ENCODE measurements at places on chromosomes 7 and 10.

DNA sequence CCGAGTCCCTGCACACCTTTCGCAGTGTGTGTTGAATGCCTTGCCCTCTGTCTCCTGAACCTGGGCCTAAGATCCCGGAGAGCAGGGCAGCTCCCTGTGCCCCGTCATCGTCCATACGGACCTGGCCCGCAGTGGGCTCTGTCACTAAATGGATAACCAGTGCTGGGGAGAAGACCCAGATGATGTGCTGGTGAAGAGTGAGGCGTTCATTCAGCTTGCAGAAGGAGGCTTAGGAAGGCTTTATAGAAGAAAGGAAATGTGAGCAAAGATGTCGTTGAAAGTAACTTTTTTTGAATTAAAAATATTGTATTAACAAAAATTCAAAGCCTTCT is 34.4 kb downstream of the PFKFB3 start:
- DNase-seq: no peak

- DNase-seq: no peak
These were observed 23.2 kb downstream of the GPR141 start for GRCh38 chr7:37706804-37707203.

- no peak for DNase-seq
These were observed 252.7 kb upstream of the CDC14C start for GRCh38 chr7:48671656-48672055.

GRCh38 chr10:92972066-92972870 is 88.3 kb upstream of the CYP26C1 start:
- no peak for DNase-seq

GRCh38 chr10:34475274-34475646 is 339.8 kb downstream of the PARD3 start:
- no peak for DNase-seq

DNA sequence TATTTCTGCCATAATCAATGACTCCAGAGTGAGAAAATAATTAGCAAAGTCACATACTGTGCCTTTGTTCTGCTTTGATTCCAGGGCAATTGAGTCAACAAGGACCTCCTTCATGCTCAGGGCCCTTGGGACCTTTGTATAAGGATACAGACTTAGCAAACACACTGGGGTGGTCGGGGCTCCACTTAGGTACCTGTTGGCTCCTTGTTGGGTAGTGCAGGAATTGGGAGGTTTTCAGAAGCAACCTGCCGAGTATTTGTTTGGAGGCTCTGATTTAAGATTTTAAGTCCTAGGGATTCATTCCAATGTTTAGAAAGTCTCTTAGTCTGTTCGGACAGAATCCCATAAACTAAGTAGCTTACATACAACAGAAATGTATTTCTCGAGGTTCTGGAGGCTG is 3.0 kb downstream of the ADCK2 start:
- DNase-seq: no peak

DNA sequence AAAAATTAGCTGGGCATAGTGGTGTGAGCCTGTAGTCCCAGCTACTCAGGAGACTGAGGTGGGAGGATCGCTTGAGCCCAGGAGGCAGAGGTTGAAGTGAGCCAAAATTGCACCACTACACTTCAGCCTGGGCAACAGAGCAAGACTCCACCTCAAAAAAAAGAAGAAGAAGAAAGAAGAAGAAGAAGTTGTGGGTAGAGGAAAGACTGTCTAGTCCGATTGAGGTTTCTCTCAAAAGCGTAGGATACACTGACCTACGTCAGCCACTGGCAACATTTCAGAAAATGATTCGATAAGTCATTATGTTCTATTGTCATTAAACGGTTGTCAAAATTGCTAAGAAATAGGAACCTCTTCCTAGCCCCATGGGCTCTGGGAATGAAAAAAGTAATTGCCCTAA is 22.3 kb upstream of the RHBDD2 start:
- DNase-seq: no peak

DNA sequence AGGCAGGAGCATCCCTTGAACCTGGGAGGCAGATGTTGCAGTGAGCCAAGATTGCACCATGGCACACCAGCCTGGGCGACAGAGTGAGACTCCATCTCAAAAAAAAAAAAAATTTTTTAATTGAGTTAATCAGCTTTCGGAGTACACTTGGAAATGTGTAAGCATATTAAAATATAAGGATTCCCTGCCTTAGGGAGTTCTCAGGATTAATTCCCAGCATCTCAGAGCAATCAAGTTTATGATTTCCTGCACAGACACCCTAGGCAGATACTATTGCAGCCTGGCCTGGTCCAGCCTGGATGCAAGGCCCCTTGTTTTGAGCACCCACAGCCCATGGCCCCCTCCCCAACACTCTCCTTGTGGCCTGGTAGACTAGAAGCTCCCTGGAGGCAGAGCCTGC is 39.8 kb downstream of the GFRA1 start:
- no peak for DNase-seq

- no peak for DNase-seq
These were observed 455.7 kb upstream of the GALNT17 start for GRCh38 chr7:70676243-70676642.

DNA sequence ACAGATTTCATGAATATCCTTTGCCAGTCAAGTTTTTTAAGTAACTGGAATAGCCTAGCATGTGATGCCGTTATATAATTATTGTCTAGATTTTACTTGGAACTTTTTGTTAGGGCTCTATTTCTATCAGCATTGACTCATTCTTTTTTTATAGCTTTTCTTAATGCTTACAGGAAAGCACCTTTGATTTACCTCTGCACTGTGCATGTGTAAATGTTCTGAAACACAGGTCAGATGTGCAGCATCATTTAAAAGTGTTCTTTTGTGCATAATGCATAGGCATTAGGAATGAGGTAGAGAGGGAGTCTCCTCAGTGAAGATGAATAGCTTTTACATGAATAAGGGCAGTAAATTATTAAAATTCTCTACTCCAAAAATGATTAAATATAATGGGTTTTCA is 669.3 kb upstream of the MBL2 start:
- no peak for DNase-seq

DNA sequence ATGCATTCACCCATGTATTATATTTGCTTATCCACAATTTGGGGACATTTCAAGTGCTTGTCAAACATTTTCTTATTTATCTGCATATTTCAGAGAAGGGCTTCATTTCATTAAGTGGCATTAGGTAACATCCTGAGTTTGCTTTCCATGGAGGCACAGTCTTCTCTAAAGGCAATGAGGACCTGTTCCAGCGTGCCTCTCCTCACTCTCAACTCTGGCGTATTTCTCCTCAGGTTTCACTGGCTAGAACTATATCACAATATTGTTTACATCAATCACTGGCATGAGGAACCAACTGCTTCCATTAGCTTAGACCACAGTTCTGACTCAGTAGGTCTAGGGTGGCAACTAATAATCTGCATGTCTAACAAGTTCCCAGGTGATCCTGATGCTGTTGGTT is 177.2 kb downstream of the TAX1BP1 start:
- no peak for DNase-seq

DNA sequence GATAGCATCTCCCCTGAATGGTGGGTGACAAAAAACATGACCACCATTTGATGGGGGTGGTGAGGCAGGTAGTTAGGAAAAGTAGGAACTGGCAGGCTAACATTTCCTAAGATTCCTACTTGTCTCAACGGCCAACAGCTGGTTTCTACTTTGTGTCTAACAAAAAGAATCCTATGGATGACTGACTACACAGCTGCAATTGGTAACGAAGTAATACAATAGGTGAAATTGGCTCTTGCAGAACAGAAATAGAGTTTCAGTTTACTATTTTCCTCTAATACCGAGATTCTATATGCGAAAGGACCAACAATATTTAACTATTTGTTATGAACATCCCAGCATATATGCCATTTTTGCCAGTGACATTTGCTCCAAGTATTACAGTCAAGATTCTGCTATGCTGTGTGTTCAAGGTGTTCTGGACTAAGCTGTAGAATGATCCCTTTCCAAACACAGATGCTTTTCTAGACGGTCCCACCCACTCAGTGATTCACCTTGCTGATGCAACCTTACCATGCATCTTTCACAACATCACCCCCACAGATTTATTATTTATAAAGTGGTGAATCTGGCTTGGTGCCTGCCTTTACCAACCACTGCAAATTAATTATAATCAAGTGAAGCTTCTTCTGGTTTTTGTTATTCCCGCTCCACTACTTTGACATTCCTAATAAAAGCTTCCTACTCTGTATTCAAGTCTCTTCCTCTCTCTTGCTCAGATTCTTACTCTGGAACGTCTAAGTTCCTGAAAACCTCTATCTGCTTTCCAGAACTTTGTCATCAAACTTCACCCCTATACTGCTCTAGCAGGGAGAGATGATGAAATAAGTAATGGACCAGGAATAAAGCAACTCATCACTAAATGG is 16.8 kb downstream of the BBIP1 start:
- no peak for DNase-seq

GRCh38 chr7:105718511-105718925 is 137.2 kb upstream of the EFCAB10 start:
- DNase-seq: no peak

DNA sequence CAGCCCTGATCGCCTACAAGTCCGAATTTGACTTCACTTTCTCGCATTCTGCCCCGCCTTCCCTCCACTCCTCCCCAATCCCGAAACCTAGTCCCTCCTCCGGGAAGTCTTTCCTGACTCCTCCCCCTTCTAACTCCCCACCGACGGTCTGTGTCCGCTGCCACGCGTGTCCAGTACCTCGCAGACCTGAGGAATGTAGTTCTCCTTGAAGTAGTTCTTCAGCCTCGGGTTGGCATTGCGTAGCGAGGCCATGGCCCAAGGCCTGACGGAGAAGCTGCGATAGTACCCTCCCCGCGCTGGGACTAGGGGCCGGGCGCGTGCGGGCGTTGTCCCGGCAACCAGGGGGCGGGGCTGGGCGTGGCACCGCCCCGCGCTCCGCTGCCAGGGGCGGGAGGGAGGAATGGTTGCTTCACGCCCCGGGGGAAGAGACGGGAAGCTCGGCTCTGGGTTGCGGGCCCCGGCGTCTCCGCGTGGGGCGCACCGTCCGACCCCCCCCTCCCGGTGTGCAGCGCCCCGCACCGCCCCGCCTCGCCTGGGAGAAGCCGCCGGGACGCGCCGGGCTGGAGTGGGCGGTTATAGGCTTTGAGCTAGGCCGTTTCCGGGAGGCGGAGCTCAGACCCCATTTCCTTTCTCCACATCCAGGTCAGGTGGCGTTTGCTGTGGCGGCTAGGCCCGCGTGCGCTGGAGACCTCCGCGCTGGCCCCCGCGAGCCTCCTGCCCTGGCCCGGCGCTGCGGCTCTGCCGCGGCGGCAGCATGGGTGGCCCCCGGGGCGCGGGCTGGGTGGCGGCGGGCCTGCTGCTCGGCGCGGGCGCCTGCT is at the start of the genes ARMC10 and FBXL13:
ARMC10 (plus strand) TSS at position 622 of the 818 bp plus-strand sequence; CDS start at position 755, 133 bp downstream.
FBXL13 (minus strand) TSS at position 278 of the 818 bp plus-strand sequence.
- DNase-seq: peak; percentile 89

DNA sequence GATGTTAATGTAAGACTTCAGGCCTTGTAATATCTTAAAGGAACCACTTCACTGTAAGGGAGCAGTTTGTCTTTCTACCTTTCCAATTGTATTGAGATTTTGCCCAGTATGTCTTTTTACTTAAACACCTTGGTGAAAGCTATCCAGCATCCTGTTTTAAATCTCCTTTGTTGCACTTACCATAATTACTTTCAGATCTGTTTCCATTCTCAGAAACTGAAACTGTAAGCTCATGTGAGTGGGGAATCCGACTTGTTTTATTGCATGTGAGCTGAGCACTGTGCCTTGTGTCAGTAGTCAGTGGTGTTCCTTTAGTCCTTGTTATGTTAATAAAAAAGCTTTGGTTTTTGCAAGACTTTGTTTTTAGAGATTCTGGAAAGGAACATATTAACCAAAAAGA is 42.2 kb downstream of the BMPR1A start:
- no peak for DNase-seq

GRCh38 chr7:89775459-89775858 is 378.8 kb upstream of the STEAP1 start:
- no peak for DNase-seq

DNA sequence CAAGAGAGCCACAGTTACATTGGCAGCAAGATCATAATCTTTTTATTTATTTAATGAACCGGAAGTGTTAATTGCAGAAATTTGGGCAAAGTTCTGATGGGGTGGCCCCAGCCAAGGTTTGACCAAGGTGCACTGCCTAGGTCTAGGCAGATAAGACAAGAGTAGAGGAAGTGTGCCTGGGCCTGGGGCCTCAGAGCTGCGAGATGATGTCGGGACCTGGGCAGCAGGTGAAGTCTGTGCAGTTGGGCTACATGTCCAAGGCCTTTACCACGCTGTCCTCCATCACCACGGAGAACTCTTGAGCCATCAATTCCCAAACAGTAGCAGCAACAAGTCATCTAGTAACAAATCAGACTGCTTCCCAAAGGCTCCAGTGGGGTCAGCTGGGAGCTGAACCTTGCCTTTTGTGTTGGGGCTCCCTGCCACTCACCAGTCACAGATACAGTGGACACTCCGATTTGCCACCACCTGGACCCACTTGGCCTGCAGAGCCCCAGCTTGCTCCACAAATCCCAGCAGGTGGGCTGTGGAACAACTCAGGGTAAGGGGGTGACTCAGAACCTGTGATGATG is 52.5 kb upstream of the COMTD1 start:
- no peak for DNase-seq

DNA sequence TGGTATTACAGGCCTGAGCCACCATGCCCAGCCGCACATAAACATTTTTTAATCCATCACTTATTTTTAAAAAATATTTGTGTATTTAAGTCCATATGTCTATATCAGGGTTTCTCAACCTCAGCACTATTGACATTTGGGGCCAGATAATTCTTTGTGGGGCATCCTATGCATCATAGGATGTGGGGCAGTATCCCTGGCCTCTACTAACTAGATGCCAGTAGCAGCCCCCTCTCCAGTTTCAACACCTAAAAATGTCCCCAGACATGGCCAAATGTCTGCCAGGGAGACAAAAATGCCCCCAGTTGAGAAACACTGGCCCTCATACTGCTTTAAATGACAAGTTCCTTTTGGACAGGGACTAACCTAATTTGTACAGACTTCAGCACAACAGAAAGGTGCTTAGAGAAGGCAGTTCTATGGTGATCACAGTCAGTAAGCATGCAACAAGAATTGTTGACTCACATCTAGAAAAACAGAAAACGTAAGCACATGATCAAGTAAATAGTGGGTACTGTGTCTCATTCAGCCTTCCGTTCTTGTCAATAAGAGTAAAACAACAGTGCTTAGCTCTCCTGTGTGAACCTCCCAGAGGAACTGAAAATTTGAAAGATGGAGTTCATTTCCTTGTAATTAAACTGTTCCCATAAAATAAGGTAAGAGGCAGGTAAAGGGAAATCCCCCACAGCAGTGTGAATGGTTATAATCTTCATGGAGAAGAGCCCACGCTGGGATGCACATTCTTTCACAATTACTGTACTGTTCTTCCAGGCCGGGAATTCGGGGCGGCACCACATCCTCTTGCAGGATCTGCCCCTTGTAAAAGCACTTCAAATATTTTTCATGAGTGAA is 17.3 kb upstream of the ADRB1 start:
- no peak for DNase-seq

Measured in stimulated activated CD4-positive, alpha-beta T cell treated with anti-CD3 and anti-CD28 coated beads, Interleukin-1b, Interleukin-23, amount 100 ng/mL, for 1 hour (primary cell).